ENCODE measurements at places on chromosomes 2 and 18.

- no peak for DNase-seq
Measured at GRCh38 chr2:42969231-42970150, 177.1 kb upstream of the HAAO start.

- DNase-seq, result peak; percentile 18
Measured at GRCh38 chr2:33370636-33371265, 105.7 kb upstream of the RASGRP3 start.

DNA sequence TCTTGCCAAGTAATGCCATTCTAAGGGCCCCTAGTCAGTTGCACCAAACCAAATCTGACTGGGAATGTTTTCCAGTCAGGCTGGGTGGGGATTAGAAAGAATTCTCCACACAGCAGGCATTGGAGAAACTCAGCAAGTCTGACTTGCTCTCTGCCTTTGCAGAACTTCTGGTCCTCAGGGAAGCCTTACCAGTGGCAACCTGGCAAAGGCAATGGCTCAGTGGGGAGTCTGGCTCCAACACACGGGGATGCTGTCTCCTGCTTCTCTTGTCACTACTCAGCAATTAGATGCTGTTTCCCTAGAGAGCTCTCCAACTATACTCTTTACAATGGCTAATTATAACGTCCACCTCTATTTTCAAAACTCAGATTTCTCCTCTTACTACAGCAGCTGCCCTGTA, 810.7 kb downstream of the LRRTM4 start:
- DNase-seq, result no peak

DNA sequence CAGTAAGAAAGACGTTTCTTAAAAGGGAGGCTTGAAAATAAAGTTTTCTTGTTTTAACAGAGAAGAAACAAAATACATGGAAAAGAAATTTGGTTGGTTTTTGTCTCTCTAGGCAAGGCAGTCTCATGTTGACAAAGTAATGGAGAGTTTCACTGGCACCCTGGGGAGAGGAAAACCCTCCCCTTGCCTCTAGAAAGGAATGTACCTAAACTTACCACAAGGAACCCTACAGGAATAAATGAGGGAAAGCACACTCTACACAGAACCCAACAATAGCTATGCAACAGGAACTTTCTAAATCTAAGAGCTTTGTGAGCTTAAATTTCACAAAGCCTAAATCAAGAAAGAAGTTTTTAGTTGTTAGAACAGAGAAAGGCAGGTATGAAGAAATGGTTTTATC, 37.0 kb downstream of the FIGN start:
- no peak for DNase-seq

DNA sequence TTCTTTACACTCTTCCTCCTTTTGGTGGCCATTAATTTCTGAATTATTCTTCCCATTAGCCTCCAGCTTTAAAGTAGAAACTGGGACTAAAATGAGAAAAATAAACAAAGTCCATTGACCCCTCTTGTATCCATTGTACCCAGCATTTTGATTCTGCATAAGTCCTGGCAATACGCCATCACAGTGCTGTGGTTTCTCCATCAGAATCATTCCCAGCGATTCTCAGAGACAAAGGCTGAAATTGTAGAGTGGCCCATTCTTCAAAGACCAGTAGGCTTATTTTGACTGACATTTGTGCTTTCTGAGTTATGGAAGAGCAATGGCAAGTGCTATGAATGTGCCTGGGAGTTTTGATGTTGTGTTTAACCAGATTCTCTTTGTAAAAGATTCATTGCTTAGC, 199.3 kb upstream of the GALNT5 start:
- DNase-seq, result peak; percentile 8

- no peak for DNase-seq
Measured at GRCh38 chr2:19356545-19357401, 1.6 kb downstream of the OSR1 start.

- DNase-seq, result no peak
Measured at GRCh38 chr2:171824086-171824485, 70.0 kb downstream of the SLC25A12 start.

DNA sequence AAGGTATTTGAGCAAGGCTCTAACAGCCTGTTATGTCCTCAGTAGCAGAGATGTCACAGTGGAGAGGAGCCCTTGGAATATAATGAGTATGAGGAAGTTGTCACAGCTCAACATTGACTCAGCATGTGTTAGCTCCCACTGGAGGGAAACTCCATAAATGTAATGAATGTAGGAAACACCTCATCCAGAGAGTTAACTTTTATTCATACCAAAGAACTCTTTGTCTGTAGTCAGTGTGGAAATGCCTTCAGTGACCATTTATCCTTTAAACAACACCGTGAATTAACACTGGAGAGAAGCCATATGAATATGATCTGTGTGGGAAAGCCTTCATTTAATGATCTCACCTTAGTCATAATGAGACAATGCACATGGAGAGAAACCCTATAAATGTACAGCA, 59.7 kb downstream of the CYP1B1 start:
- no peak for DNase-seq

- no peak for DNase-seq
Measured at GRCh38 chr18:36600548-36600947, 228.3 kb downstream of the TPGS2 start.

- no peak for DNase-seq
Measured at GRCh38 chr2:41621095-41621494, 426.7 kb upstream of the PKDCC start.

GRCh38 chr2:238042849-238043584, 17.8 kb upstream of the SCLY start:
- DNase-seq, result no peak

GRCh38 chr2:212721026-212721451, 182.4 kb upstream of the ERBB4 start:
- DNase-seq, result no peak

DNA sequence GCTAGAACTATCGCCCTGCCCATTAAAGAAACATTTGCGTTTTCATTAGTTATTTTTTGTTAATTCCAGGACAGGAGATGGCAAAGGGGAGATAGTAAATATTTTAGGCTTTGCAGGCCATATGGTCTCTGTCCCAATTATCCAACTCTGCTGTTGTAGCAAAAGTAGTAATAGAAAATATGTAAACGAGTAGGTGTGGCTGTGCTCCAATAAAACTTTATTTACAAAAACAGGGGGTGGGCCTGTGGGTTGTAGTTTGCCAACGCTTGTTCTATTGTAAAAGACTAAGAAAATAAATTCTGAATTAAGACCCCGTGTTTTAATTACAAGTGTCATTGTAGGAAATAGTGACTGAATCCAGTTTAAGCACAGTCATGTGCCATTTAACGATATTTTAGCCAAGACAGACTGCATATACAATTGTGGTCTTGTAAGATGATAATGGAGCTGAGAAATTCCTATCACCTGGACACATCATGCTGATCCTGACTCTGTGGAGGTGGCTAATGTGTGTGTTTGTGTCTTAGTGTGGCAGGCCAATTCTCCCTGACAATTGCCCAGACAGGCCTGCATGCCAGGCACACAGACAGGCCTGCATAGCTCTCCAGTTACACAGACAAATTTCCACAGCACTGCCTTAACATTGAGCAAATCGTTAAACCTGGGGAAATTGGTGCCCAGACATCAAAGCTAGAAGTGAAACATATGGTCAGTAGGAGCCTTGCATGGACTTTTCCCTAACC, 76.4 kb downstream of the SKA1 start:
- DNase-seq, result no peak

DNA sequence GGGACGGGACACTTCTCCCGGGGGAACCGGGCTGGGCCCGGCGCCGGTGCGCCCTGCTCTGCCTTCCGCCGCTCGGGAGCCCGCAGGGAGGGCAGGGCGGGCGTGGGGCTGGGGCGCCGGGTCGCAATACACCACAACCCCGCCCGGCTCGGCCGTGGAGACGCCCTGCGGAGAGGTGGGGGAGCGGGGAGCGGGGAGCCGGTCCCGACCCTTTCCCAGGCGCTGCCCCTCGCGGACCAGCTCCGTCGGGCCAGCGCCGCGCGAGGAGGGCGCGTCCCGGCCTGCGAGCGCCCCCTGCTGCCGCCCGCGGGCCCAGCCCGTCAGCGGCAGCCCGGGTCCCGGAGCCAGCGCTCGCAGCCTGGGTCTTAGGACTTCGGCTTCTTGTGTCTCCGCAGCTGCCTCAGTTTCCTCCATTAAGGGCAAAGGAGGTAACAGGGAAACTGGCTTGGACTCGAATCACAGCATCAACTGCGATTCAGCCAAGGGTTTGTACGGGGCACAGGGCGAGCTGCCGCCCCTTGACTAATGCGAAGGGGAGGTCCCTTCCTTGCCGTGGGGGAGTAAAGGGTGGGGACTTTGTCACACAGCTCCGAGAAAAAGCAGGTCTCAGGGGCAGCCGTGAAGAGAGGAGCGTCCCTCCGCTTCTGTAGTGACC, 635 bp upstream of the ADRA2B start:
- peak; percentile 38 for DNase-seq

DNA sequence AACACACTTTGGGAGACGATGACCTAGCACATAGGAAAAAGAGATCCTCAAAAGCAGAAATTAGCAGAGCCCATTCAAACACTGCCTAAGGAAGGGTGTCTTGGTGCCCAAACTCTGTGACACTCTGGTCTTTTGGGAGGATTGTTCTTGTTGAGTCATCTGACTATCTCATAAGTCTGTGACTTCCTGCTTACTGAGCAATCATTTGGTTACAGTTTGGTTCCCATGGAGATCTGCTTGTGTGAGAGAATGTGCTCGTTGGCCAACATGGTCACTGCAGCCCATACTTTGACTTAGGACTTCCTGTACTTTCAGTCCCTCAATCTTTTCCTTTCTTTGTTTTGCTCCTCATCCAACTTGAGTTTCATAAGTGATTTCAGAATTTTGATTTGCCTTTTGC, 602.9 kb downstream of the NYAP2 start:
- DNase-seq, result peak; percentile 33

GRCh38 chr2:151905963-151906632, 77.9 kb upstream of the ARL5A start:
- no peak for DNase-seq

- no peak for DNase-seq
Measured at GRCh38 chr2:195594919-195595694, 61.9 kb upstream of the SLC39A10 start.

GRCh38 chr2:100923461-100924060, 78.5 kb upstream of the RPL31 start:
- DNase-seq, result no peak

GRCh38 chr2:36490749-36491148, 107.2 kb downstream of the FEZ2 start:
- DNase-seq, result no peak

- no peak for DNase-seq
Measured at GRCh38 chr18:68984342-68984741, 186.5 kb downstream of the CCDC102B start.

Data from SK-MEL-5 (cell line).